ENCODE measurements at places on chromosomes 5 and 9.

DNA sequence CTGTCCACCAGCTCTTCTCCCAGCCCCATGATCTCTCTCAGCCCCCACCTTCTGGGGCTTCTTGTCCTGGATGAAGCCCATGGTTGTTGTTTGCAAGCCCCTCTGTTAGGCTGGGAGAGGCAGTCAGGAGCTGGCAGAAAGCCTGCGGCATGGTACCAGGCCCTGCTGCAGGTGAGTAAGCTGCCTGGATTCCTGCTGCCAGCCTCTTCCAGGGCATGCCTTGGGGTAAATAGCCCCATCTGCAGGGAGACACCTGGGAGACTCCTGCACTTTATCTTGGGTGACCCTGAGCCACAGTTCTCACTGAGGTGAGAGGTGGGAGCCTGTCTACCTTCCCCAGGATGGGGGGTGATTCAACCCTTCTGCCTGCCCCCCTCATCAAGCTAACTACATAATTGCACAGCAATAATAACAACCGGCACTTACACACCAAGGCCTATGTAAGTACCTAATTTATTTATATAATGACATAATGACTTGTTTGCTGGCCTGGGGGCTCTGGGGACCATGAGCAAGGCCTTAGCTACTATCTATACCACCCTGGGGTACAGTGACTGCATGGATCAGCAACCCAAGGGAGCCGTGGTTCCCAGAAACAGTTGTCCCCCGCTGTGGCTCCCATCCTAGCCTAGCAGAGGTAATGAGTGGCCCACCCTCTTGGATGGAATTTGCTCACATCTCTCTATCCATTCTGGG is 116.0 kb downstream of the PSD2 start:
- no peak for DNase-seq

GRCh38 chr9:82424599-82425120 is 436.1 kb downstream of the SPATA31D1 start:
- DNase-seq, result no peak

GRCh38 chr9:81082221-81082620 is 607.1 kb downstream of the TLE1 start:
- DNase-seq, result no peak

- DNase-seq, result no peak
These were observed 29.5 kb downstream of the SLC25A46 start for GRCh38 chr5:110768138-110768860.

GRCh38 chr9:37787059-37787458 is 2.2 kb upstream of the EXOSC3 start:
- DNase-seq, result no peak

Measured in HCT116 (cell line).